ENCODE measurements at places on chromosomes 4 and X. TPM values are rescaled to one million over a fixed set of nuclear protein-coding genes. Genes with fewer than 3 reads are reported as not detected.

DNA sequence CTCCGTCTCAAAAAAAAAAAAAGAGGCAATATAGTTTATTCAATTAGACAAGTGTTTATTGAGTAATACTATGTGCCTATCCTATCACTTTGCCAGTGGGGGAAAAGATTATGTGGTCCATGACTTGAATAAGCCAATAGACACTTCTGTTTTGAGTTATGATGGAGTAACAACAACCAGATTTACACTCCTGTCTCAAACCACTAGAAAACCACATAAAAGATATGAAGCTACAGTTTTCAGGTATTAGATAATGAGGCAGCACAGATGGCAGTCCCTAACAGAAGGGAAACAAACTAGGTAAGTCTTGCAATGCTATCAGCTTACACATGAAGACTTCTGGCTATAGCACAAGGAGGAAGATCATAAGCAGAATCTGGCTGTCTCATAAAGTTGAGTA, 22.5 kb downstream of the NFXL1 start:
- H3K27ac ChIP-seq, result no peak overlapping the region
- no peaks in the 10 kb centered on the region for H3K27me3 ChIP-seq
- H3K4me1 ChIP-seq, result no peaks in the 10 kb centered on the region
- DNase-seq, result no peak
- peaks cover 54% of the 10 kb centered on the region for H3K36me3 ChIP-seq
- no peak overlapping the region for H3K4me3 ChIP-seq

GRCh38 chrX:40878766-40879165, 143.4 kb upstream of the MED14 start:
- H3K27ac ChIP-seq, result no peak overlapping the region
- no peak overlapping the region for H3K4me3 ChIP-seq
- no peaks in the 10 kb centered on the region for H3K36me3 ChIP-seq
- no peaks in the 10 kb centered on the region for H3K27me3 ChIP-seq
- no peak for DNase-seq

GRCh38 chr4:146285037-146285436, 70.7 kb downstream of the REELD1 start:
- no peak overlapping the region for H3K4me3 ChIP-seq
- no peaks in the 10 kb centered on the region for H3K27me3 ChIP-seq
- DNase-seq, result no peak
- no peak overlapping the region for H3K27ac ChIP-seq
- H3K36me3 ChIP-seq, result no peaks in the 10 kb centered on the region
- H3K4me1 ChIP-seq, result no peaks in the 10 kb centered on the region

- H3K27me3 ChIP-seq, result no peaks in the 10 kb centered on the region
- H3K4me1 ChIP-seq, result no peaks in the 10 kb centered on the region
- no peak for DNase-seq
- H3K4me3 ChIP-seq, result no peak overlapping the region
- H3K36me3 ChIP-seq, result no peaks in the 10 kb centered on the region
These were observed 105.6 kb upstream of the SMIM31 start for GRCh38 chr4:164648151-164648848.

DNA sequence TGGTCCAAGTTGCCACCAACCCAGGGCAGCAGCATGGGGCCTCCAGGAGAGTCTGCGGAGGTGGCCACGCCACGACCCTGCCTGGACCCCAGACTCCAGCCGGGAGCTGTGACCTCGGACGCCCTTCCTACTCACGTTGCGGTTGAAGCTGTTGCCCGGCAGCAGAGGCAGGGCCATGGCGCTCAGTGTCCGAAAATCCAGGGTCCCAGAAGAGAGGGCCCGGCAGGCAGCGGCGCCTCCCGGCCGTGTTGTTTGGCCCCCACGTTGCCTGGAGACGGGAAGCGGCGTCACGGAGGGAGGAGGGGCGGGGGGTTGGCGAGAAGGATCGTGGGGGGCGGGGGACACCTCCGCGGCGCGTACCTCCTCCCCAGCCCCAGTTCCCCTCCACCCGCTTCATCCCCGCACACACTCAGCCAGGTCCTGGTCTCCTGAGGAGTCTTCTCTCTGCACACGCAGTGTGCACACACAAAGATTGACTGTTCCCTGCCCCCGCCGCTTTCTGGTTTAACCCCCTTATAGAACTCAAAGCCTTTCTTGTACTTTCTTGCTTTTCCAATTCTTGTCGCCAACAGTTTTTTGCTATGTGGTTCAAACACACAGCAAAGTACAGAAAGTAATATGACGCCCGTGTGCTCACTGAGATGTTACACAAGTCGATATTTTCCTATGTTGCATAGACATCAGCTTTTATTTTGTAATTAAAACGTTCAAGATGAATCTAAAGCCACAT, at the start of gene EFHC2:
Gene EFHC2 (minus strand): TSS at position 261 of the 730 bp plus-strand sequence. CDS start 84 bp downstream, at position 177.
- peak within 1 kb of the TSS; percentile 65 for H3K27ac ChIP-seq
- H3K27me3 ChIP-seq, result no peaks in the 10 kb centered on the region
- peaks cover 18% of the 10 kb centered on the region for H3K4me1 ChIP-seq
- no peaks in the 10 kb centered on the region for H3K36me3 ChIP-seq
- H3K4me3 ChIP-seq, result peak within 1 kb of the TSS; percentile 65
- DNase-seq, result peak; percentile 52

DNA sequence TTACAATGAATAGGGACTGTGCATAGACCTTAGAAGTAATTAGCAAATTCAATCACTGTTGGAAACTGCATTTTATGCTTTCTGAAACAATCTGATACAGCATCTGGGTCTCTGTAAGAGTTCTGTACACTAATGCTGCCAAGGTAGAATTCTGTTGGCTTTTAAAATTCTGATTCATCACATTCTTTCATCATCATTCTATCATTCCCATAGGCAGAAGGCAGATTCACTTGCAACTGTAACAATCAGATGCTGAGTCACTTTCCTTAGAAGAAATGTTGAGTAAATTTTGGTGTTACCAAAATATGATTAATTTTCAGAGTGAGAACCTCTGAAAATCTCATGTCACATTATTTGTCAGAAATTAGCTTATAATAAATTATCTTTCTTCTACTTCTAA, 267.2 kb downstream of the MAPK10 start:
- no peaks in the 10 kb centered on the region for H3K4me1 ChIP-seq
- DNase-seq, result no peak
- H3K27ac ChIP-seq, result no peak overlapping the region
- no peaks in the 10 kb centered on the region for H3K36me3 ChIP-seq
- no peaks in the 10 kb centered on the region for H3K27me3 ChIP-seq
- H3K4me3 ChIP-seq, result no peak overlapping the region

DNA sequence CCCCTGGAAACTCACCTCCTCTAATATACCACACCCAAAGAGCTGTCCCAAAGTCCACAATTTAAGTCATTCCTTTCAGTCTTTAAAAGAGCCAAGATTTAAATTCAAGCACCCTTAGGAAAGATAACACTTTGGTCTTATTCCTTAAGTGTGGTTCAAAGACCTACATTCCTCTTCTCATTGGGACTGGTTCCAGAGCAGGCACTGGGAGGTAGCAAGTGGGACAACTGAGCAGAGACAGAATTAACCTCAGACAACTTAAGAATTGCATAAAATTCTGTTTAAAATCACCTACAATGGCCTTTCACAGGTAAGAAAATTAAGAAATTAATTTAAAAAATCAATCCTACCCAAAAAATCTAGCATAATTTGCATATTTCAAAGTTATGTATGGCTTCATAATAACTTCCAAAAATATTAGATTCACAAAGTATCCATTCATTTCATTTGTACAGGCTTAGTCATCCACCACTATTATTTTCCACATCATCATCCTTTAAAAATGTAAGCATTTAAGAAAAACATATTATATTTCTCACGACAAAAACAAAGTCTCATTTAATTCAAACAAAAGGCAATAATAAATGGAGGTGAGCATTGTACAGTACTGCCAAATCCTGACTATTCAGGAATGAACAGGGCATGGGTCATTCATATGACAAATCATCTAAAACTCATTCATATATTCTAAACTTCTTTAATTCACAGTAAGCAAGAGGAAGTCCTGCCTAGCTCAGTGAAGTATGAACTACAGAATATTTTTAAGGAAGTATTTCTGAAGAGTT, 13.6 kb downstream of the PRSS12 start:
- no peaks in the 10 kb centered on the region for H3K36me3 ChIP-seq
- H3K27ac ChIP-seq, result no peak overlapping the region

Gene CPLX1
- total RNA-seq, result 1.5 TPM

Gene FAM53A
- total RNA-seq, result 2.4 TPM
